Esophagus muscularis mucosa (tissue), 4 donors: ENCODE measurements at places on chromosomes 6 and 20. TPM values are rescaled to one million over a fixed set of nuclear protein-coding genes. Genes with fewer than 3 reads are reported as not detected.

RBBP8NL gene
- not detected for total RNA-seq

GMPR gene
- 69.7 TPM for total RNA-seq

NOX3 gene
- not detected for total RNA-seq

LY86 gene
- total RNA-seq, result 1.2 TPM

- H3K27ac ChIP-seq, result no peak overlapping the region
- no peak overlapping the region for H3K4me3 ChIP-seq
- H3K27me3 ChIP-seq, result no peaks in the 10 kb centered on the region
- no peaks in the 10 kb centered on the region for H3K36me3 ChIP-seq
- DNase-seq, result no peak
Measured at GRCh38 chr6:150191809-150192208, 49.0 kb downstream of the PPP1R14C start.

- no peak overlapping the region for H3K4me3 ChIP-seq
- H3K4me1 ChIP-seq, result peaks cover 60% of the 10 kb centered on the region
Measured at GRCh38 chr20:50029697-50030461, 47.1 kb downstream of the SNAI1 start.

DNA sequence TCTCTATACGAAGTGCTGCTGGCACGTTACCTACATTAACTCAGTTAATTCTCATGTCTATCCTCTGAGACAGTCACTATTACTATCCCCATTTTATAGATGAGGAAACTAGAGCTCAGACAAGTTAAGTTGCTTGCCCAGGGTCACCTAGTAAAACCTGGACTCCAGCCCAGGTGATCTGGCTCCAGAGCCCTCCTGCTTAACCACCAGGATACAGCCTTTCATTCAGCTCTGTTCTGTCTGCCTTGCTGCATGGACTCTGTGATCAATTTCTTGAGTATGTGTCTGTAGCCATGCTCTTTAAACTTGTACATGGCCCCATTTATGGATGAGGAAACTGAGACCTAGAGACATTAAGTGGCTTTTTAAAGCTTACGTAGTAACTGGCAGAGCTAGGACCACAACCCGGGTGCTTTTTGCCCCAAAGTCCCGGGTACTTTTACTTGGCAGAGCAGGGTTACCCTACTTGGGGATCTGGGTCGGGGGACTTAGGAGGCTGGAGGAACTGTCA is 4.7 kb downstream of the CDKN1A start:
- H3K36me3 ChIP-seq, result peaks cover 59% of the 10 kb centered on the region
- H3K4me1 ChIP-seq, result peaks cover 43% of the 10 kb centered on the region
- no peak for DNase-seq
- no peaks in the 10 kb centered on the region for H3K27me3 ChIP-seq
- no peak overlapping the region for H3K27ac ChIP-seq

DNA sequence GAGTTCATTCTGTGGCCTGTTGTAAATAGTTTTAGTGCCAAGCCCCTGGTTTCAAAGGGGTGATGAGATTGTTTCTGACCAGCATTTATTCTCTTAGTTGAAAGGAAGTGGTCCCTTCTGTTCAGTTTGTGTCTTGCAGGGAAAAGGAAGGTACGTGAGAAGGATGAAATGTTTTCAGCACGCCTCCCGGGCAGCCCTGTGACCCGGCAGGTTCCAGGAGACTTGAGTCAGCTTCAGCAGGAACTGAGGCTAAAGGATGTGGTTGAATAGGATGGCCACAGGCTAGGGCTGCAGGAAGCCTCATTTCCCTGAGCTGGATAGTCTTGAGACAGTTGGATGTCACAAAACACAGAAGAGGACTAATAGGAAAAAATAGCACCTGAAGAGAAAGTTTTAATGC is 132.4 kb upstream of the SYNDIG1 start:
- no peak overlapping the region for H3K4me3 ChIP-seq
- H3K4me1 ChIP-seq, result no peaks in the 10 kb centered on the region
- H3K27ac ChIP-seq, result no peak overlapping the region
- no peaks in the 10 kb centered on the region for H3K27me3 ChIP-seq

DNA sequence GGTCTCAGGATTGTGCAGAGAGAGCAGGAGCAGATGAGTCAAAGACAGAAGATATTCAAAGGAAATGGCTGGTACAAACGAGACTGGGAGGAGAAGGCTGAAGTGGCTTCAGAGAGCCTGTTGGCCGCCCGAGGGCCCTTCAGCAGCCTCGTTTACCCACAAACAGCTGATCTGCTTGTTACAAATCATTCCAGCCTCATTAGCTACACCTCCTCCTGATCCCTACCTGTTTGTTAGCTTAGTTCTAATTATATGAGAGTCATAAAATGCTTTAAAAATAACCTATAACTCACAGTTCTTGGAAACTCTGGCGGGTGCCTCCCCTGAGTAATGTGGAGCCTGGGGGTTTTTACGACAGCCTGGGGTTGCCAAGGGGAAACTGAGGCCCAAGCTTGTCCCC is 12.6 kb downstream of the GLP1R start:
- no peak overlapping the region for H3K4me3 ChIP-seq
- no peaks in the 10 kb centered on the region for H3K27me3 ChIP-seq
- H3K27ac ChIP-seq, result no peak overlapping the region
- no peaks in the 10 kb centered on the region for H3K36me3 ChIP-seq
- no peak for DNase-seq

DNA sequence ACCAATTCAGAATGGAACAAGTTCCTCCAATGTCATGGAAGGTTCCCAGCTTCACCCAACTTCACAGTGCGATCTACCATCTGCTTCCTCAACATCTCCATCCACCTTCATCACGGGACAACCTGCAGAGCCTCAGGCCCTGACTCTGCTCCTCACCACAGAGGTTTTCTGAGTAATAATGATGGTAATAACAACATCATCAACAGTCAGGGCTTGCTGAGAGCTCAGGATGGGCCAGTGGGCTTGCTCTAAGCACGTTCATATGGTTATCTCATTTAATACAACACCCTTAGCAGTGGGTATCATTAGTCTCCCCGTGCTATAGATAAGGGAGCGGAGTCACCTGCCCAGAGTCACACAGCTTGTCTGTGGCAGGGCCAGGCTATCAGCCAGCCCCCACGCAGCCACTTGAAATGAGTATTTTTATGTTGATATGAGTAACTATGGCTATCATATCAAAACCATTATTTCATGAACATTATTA is 38.6 kb downstream of the PREX1 start:
- no peaks in the 10 kb centered on the region for H3K36me3 ChIP-seq
- DNase-seq, result no peak
- peaks cover 41% of the 10 kb centered on the region for H3K4me1 ChIP-seq
- no peak overlapping the region for H3K4me3 ChIP-seq
- H3K27me3 ChIP-seq, result no peaks in the 10 kb centered on the region

DNA sequence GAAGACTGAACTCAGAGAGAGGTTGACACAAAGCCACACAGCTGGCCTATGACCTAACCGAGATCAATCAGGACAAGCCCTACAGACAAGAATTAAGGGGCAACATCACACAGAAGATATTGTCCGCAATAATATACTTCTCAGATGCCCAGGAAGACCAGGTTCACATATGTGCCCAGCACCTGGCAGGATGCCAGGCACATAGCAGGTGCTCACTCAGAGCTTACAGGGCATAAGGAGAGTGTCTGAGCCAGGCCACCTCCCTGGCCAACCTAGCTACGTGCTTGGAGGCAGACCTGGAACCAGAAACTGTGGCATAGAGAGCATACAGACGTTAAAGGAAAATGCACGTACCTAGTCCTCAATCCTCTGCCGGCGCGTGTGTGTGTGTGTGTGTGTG is 87.0 kb upstream of the LRFN2 start:
- no peak overlapping the region for H3K27ac ChIP-seq
- H3K27me3 ChIP-seq, result no peaks in the 10 kb centered on the region
- H3K4me1 ChIP-seq, result no peaks in the 10 kb centered on the region
- H3K4me3 ChIP-seq, result no peak overlapping the region

DNA sequence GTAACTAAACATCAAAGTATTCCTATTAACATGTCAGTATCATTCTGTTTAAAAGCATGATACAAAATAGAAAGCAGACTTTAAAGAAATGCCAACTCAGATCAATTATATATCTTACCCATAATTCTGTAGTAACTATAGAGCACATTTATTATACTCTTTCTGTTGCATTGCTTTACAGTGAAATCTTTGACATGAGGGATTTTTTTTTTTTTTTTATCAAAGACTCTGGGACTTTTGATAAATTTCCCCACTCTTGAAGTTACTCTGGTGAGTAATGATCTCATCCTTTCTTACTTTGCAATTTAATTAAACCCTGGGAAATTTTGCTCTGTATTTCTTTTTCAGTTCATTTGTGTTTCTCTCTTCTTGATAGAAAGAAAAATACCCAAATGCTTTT is 17.4 kb downstream of the ADGRF4 start:
- H3K27me3 ChIP-seq, result no peaks in the 10 kb centered on the region
- no peak overlapping the region for H3K4me3 ChIP-seq
- no peak for DNase-seq

DNA sequence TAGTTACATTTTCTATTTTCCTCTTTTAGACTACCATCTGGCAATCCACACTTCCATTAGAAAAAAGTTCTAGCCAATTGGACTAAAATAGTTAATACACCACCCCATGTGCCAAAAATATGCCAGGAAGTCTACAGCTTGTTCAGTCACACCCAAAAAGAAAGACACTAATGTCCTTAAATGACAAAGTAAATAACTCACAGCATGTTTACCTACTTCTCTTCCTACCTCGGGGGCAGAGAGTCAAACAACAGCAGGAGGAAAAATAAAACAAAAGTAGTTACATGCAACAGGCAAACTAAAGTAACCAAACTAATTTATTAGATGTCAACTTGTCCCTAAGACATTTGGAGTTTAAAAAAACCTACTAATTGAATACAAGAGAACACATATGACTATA is 57.0 kb downstream of the UBE3D start:
- DNase-seq, result no peak
- H3K4me1 ChIP-seq, result peaks cover 7% of the 10 kb centered on the region
- no peak overlapping the region for H3K27ac ChIP-seq
- H3K4me3 ChIP-seq, result no peak overlapping the region
- H3K36me3 ChIP-seq, result peaks cover 20% of the 10 kb centered on the region
- H3K27me3 ChIP-seq, result no peaks in the 10 kb centered on the region

GRCh38 chr20:19205981-19206396 is 6.5 kb upstream of the SLC24A3 start:
- H3K36me3 ChIP-seq, result no peaks in the 10 kb centered on the region
- peak; percentile 96 for DNase-seq
- no peak overlapping the region for H3K4me3 ChIP-seq
- no peak overlapping the region for H3K27ac ChIP-seq

GRCh38 chr6:75397656-75398465 is 95.7 kb downstream of the FILIP1 start:
- H3K4me1 ChIP-seq, result peaks cover 39% of the 10 kb centered on the region
- DNase-seq, result no peak
- H3K4me3 ChIP-seq, result no peak overlapping the region
- H3K36me3 ChIP-seq, result no peaks in the 10 kb centered on the region

GRCh38 chr6:152587473-152587872 is 49.7 kb downstream of the SYNE1 start:
- H3K36me3 ChIP-seq, result no peaks in the 10 kb centered on the region
- H3K4me3 ChIP-seq, result no peak overlapping the region
- no peaks in the 10 kb centered on the region for H3K27me3 ChIP-seq
- no peaks in the 10 kb centered on the region for H3K4me1 ChIP-seq

DNA sequence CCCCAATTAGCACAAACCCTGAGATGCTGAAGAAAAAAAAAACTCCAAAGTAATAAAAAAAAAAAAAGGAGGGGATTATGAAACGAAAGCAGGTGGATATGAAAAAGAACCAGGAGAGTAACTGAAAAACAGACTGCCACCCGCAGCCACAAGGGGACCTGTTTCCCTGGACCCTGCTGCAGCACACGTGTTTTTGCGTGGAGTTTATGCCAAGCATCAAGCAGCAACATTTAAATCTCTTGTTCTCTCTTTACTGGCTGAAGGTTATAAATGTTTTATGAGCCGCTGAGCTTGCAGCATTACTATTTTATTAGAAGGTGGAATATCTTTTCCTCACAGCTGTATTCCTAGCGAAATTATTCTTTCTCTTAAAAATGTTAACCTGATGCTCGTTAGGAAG is 131.6 kb upstream of the OLIG3 start:
- no peak for DNase-seq
- no peaks in the 10 kb centered on the region for H3K27me3 ChIP-seq
- H3K27ac ChIP-seq, result no peak overlapping the region
- H3K4me1 ChIP-seq, result no peaks in the 10 kb centered on the region
- H3K4me3 ChIP-seq, result no peak overlapping the region

GRCh38 chr6:47146431-47147174 is 104.5 kb upstream of the ADGRF1 start:
- DNase-seq, result peak; percentile 60
- H3K4me3 ChIP-seq, result no peak overlapping the region

- no peak overlapping the region for H3K4me3 ChIP-seq
- no peak for DNase-seq
- peaks cover 35% of the 10 kb centered on the region for H3K4me1 ChIP-seq
Measured at GRCh38 chr6:26019261-26019830, 56.7 kb downstream of the TRIM38 start.

DNA sequence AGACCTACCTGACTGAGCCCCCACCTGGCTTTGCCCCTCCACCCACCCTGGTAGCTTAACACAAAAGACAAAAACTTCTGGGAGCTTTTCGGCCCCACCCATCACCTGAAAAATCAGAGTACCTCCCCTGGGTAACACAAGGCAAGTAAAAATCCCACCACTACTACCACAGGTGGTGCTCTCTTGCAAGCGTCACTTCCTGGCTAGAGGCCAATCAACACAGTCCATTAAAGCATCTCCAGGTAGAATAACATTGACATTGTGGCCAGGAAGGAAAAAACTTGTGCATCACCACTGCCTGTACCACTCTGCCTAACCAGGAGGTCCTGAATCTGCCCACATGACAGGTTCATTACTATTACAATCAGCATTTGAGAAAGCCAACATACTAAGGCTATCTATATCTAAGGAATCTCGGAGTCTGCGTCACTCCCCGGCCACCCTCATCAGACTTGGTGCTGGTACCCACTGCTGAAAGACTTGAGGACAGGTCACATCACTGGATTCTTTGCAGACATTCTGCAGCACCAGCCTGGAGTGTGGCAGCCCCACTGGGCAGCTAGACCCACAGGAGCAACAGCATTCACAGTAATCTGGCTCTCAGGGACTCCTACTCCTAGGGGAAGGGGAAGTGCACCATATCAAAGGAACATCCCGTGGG is 125.9 kb downstream of the CDK19 start:
- no peaks in the 10 kb centered on the region for H3K36me3 ChIP-seq
- H3K4me3 ChIP-seq, result no peak overlapping the region
- H3K27ac ChIP-seq, result no peak overlapping the region
- no peaks in the 10 kb centered on the region for H3K27me3 ChIP-seq

GRCh38 chr20:61619751-61620150 is 367.7 kb downstream of the CDH4 start:
- H3K27me3 ChIP-seq, result peaks cover 60% of the 10 kb centered on the region
- no peak overlapping the region for H3K27ac ChIP-seq
- no peaks in the 10 kb centered on the region for H3K4me1 ChIP-seq
- DNase-seq, result no peak
- no peak overlapping the region for H3K4me3 ChIP-seq
